ENCODE measurements at places on chromosomes 6 and 20.
A peak's percentile ranks its signal among the peaks of the same experiment; 100 is the strongest.

DNA sequence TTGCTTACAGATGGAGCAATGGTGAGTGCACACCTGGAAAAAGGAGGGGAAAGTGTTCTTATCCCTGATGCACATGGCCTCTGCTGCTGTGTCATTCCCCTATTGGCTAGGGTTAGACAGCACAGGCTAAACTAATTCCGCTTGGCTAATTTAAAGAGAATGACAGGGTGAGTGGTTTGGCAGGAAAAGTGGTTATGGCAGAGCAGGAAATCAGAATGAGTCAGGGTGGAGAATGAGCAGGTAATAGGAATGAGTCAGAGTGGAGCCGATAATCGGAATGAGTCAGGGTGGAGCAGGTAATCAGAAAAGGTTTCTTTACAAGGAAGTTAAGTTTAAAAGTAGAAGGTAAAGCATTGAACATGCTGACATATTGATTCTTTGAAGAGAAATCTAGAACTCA lies 355.5 kb upstream of the HTR1E start:
- no peak for DNase-seq

DNA sequence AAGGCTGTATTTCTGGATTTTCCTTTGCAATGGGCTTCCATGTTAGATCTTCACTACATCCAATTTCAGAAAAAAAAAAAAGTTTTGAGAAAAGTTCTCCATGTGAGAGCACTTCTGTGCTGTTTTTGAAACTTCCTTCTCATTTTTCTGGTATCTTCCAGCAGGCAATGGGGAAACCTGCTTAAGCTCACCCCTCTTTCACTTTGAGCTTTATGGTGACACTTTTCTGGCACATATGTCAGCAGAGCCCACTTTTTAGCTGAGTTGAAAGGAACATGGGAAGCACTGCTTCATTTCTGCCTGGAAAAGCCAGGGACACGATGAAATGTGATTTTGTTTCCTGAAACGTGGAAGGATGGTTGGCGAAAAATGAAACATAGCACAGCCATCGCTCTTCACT lies 293.7 kb downstream of the PLCB1 start:
- DNase-seq = no peak

- DNase-seq = no peak
Observed at GRCh38 chr6:55395871-55396270, 68.6 kb downstream of the GFRAL start.

GRCh38 chr6:150078788-150079187 lies 9.9 kb upstream of the ULBP3 start:
- DNase-seq = no peak

- DNase-seq = peak; percentile 73
Observed at GRCh38 chr6:18503593-18504231, 116.6 kb downstream of the RNF144B start.

Measured in SHP77 (cell line).